SIG-M5 (cell line): ENCODE measurements at places on chromosomes 12 and 14.

GRCh38 chr14:56357428-56357827 lies 222.2 kb upstream of the TMEM260 start:
- no peak for DNase-seq

DNA sequence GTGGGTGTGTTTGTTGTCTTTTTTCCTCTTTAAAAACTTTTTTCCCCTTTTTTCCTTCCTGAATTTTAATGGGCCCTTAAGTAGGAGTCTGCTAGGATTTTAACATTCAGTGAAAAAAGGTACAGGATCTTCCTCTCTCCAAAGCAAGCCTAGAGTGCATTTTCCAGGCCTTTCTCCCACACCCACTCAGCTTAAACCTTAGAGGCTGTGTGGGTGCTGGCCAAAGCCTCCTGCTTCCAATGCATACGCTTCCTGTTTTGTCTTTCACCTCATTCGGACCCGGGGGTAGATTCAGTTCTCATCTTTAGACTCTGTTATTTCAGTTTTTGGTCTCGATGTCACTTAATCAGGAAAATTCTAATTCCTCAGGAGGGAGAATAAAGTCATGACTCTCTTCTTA lies 51.2 kb downstream of the TMEM30B start:
- DNase-seq = no peak

DNA sequence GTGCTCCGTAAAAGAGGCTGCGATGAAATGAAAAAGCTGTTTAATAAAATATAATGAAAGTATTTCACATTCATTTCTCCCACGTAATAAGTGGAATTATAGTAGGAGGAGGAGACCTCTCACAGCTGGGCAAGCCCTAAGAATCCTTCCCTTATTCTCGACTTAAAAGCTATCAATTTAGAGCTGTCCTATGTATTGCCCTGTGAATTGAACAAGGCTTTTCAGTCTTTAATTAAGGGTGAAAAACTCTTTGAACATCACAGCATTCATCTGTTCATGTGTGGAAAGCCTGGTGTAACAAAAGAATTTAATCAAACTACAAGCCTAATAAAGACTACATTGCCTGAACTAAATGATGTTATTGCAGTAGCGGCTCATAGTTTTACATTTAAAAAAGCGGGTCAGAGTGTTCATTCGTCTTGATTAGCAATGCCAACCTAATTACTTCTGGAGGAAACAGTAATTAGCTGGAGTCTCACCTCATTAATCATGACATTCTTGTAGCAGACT lies 142.0 kb downstream of the ETNK1 start:
- DNase-seq = no peak

GRCh38 chr12:121911824-121912585 lies 6.4 kb upstream of the CFAP251 start:
- no peak for DNase-seq

- no peak for DNase-seq
These were observed 49.4 kb downstream of the DYRK2 start for GRCh38 chr12:67697967-67698366.

DNA sequence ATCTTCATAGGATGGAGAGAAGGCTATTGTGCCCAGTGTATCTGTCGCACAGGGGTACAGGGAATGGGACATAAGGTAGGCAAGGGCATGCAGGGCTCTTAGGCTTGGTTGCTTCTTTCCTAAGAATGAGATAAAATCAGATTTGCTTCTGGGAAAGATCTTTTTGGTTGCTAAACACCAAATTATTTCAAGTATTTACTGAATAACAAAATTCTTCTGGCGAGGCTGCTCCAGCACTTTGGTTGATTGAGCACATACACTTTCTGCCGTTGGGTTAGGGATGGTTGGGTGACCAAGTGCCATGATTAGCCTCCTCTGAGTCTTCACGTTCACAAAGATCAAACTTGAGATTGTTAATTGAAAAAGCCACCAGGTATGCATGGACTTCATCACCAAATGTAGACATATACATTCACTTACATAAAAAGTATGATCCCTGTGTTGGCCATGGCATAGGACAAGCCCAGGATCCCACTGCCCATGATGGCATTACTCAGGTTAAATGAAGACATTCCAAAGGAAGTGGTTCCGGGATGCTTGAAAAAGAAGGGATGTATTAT lies 38.2 kb downstream of the SLC38A4 start:
- no peak for DNase-seq

GRCh38 chr14:21902561-21903181 lies 229.1 kb upstream of the OR4E1 start:
- DNase-seq = no peak

DNA sequence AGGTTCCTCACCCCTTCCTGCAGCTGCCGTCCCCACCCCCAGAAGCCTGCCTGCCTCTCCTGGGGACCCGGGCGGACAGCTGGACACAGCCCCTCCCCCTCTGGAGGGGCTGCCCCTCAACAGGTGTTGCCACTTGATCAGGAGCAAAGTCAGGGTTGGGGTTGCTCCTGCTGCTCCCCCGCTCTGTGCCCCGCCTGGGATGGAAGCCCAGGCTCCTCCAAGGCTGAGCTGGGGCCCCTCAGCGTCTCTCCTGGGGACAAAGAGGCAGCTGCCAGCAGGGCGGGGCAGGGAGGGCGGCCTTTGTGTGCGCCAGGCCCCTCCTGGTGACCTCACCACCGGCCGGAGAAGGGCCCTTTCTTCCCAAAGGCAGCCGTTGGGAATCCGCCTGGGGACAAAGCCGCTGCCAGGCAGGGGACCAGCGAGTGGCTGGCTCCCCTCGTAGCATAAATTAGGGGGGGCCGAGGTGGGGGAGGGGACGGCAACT lies 13.7 kb downstream of the TRMT61A start:
- DNase-seq = no peak

- no peak for DNase-seq
These were observed 23.6 kb downstream of the HSP90AA1 start for GRCh38 chr14:102063109-102063807.

- no peak for DNase-seq
These were observed 4.2 kb upstream of the AJUBA start for GRCh38 chr14:22986508-22987054.

- DNase-seq = no peak
These were observed 65.7 kb downstream of the PTHLH start for GRCh38 chr12:27906658-27907473.

- DNase-seq = no peak
These were observed 1.7 kb downstream of the LMBR1L start for GRCh38 chr12:49108958-49109404.

DNA sequence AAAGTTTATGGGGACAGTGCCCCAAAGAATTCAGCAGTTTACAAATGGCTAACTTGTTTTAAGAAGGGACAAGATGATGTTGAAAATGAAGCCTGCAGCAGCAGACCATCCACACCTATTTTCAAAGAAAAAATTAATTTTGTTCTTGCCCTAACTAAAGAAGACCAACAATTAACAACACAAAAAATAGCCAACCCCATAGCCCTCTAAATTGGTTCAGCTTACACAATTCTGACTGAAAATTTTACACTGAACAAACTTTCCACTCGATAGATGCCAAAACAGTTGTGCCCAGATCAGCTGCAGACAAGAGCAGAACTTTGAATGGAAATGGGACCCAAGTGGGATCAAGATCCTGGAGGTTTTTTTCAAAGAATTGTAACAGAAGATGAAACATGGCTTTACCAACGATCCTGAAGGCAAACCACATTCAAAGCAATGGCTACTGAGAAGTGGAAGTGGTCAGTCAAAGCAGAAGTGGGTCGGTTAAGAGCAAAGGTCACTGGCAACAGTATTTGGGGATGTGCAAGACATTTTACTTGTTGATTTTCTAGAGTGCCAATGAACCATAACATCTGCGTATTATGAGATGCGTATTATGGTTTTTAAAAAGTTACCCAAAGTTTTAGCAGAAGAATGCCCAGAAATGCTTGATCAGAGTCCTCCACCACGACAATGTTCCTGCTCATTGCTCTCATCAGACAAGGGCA lies 30.0 kb downstream of the SLC39A9 start:
- no peak for DNase-seq

DNA sequence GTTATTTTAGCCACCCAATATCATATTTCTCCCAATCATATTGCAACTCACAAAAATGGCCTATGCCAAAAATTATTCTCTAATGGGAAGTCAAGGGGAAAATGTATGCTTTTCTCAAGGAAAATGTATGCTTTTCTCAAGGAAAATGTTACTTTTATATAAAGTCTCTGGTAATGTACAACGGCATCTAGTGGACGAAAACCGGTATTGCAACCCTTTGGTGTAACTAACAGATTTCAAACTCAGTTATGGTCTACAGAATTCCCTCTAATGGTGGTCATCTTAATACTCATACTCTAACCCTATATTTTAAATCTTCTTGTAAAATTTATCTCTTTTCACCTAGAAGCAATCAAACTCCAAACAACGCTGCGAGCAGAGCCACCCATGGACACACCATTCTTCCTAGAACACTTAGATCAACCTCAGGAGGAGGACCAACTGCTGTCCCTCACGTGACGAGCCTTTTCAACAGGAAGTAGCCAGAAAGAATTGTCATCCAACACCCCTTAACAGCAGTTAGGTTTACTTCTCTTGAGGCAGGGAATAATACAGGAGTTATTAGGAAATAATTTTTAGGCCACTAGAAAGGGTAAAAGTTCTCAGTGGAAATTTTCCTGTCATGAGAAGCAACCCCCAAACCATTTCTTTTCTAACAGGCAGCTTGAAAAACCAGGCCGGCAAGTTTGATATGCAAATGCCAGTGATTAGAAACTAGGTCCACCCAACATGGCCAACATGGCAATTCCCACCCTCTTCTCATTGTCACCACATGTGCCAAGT lies 20.1 kb downstream of the APOBEC1 start:
- DNase-seq = no peak

DNA sequence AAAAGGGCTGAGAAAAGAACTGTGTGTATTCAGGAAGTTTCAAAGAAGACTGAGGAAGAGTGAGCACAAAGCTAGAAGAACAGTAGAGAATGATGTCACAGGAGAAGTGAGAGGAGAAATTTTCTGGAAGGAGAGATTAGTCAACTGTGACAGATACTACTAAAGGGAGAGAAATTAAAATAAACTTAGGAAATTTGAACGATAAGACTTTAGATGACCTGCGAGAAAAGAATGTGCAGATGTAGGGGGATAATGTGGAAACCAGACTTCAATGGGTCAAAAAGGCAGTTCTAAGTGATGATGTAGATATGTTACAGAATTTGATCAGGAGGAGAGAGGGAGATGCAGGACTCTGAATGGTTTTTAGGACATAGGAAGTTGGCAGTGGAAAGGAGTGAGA lies 287.4 kb downstream of the SYT1 start:
- no peak for DNase-seq

GRCh38 chr14:91059576-91060350 lies 678 bp downstream of the RPS6KA5 start:
- no peak for DNase-seq

DNA sequence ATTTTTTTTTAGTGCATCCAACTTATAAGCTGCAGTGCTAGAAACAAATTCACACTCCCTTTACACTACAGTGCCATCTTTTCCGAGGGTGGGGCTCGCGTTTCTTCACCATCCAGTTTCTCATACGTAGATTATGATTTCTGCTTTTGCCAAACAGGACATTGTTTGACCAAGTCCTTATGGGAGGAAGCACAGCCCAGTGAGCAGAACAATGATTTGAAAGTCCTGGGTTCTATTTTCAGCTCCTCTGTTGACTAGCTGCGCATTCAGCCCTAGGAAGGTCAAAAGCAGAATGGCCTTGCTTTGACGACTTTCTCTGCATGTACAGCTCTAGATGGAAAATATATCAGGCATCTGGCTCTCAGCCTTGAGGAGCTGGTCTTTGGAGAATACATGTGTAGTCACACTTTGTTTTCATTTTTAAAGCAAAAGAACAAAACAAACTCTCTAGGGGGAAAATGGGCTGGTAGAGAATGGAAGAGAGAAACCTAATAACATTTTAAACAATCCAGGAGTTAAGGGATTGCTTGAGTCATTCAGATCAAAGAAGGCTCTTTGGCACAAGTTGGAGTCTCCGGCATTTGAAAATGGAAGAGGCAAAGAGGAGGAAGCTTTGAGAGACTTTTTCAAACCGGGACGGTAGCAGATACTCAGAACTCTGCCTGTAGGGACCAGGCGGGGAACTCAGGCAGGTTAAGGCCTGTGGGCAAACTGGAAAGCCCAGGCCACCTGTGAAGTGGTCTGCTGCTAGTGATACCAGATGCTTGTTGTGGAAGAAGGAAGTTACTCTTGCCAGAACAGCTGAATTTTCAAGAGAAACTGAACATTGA lies 257.3 kb upstream of the PLEKHG7 start:
- no peak for DNase-seq

- no peak for DNase-seq
These were observed 28.3 kb upstream of the FZD10 start for GRCh38 chr12:130133851-130134562.

GRCh38 chr12:92458996-92459395 lies 243.8 kb upstream of the PLEKHG7 start:
- DNase-seq = no peak

GRCh38 chr12:120536064-120536791 lies 2.1 kb downstream of the RNF10 start:
- DNase-seq = no peak

DNA sequence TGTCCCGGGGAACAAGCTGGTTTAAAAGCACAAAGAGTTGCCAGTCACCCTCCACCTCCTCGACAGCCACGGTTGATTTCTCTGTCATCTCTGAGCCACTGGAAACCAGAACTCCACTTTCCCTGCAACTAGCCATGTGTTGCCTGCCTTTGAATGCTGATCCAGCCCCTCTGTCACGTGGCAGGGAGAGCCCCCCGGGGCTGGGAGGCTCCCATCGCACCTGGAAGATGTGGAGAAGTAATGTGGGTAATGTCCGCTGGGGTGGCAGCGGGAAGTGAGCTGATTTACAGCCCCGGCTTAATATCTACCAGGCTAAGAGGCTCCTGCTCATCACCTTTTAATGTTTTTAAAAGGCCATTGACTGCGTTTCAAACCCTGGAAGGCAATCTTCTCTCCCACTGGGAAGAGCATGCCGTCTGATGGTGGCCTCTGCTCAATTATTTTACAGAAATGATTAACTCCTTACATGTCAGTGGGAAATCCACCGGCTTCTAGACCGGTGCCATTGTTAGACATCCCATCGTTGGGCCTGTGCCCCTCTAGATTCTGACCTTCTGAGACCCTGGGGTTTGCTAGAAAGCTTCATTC lies 7.4 kb downstream of the PRIMA1 start:
- DNase-seq = no peak

DNA sequence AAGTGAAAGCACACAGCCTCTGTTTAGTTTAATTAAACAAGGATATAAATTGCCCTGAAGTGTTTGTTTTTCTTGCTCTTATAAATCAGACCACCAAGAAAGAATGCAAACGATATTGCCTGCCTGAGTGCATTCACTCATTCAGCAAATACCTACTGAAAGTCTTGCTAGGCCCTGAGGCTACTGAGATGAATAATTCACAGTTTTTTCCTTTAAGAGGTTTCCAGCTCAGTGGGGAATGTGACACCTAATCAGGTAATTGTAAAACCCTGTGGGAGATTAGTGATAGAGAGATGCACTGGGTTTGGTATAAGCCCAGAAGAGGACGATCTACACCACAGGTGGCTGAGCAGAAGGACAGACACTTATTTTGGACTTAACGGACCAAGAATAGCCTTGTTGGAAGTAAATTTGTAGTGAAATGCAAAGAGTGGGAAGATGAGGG lies 151.4 kb downstream of the SLC35F4 start:
- no peak for DNase-seq
